ENCODE measurements at places on chromosomes 1 and 21.

DNA sequence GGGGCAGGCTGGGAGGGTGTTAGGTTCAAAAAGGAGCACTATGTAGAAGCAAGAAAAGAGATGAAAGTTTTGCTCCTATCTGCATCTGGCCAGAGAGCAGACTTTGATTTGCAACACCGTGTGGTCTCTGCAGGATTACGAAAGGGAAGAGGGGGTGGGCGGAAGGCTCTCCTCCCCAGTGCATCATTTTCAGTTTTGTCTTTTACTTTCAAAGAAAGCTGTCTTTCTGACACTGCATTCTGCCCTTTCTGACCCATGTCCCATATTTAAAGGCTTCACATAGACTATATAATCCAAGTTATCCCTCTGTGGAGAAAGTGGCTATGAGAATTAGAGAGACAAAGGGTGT is 126.5 kb downstream of the RHOU start:
- no peak for DNase-seq

- no peak for DNase-seq
These were observed 42.4 kb upstream of the C1orf198 start for GRCh38 chr1:230910755-230911117.

GRCh38 chr1:176602388-176603004 is 139.5 kb downstream of the PAPPA2 start:
- DNase-seq, result no peak

DNA sequence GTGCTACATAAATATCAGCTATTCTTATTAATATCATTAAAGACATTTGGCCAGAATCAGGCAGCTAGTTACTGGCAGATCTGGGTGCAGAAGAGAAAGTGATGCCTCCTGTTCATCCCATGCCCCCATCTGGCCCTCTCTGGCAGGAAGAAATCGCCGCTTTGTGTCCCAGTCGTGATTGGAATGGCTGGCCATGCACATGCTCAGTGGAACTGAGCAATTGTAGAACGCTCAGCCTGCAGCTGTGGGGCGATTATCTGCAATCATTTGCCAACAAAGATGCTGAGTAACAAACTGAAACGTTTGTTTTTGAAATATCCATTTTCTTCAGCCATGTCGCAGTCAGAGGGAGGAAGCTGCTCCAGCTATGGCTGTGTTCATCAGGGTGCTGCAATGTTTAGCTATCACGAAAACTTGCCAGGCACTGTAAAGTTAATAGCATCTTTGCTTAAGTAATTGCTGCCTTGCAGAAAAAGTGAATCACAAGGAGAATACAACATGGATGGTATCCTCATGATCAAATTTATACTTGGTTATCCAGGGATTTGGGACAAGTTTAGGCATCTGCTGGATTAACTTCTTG is 36.5 kb downstream of the NGF start:
- DNase-seq, result no peak

DNA sequence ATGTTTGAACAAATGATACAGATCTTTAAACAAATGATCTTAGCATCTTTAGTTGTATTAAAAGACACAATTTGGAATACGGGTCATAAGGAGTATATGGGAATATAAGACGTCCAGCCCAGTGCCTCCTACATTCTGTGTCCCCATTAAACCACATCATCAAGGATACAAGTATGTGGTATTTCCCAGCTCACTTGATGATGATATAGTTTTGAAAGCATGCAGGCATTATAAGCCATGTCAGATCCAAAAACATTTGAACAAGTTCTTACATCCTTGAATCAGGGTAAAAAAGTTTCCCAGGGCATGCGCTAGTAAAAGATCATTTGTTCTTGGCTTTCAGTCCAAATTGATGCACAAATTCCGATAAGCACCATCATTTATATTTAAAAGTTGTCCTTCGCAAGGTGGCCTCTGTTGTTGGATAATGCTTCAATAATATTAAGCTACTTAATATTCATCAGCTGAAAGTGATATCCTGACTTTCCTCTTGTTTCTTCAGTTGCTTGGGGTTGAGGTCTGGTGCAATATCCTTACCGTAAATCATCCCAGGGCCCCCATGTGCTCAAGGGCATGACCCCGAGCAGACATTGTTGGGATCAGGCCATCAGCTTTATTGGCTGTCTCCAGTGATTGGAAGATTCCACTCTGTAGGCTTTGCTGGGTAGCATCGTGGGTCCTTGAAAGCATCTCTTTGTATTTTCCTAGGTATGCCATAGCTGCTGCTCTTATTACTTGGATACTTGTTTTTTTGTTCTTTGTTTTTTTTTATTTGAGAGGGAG is 61.8 kb downstream of the CENPF start:
- no peak for DNase-seq

GRCh38 chr1:63362073-63362472 is 5.4 kb upstream of the ALG6 start:
- no peak for DNase-seq

DNA sequence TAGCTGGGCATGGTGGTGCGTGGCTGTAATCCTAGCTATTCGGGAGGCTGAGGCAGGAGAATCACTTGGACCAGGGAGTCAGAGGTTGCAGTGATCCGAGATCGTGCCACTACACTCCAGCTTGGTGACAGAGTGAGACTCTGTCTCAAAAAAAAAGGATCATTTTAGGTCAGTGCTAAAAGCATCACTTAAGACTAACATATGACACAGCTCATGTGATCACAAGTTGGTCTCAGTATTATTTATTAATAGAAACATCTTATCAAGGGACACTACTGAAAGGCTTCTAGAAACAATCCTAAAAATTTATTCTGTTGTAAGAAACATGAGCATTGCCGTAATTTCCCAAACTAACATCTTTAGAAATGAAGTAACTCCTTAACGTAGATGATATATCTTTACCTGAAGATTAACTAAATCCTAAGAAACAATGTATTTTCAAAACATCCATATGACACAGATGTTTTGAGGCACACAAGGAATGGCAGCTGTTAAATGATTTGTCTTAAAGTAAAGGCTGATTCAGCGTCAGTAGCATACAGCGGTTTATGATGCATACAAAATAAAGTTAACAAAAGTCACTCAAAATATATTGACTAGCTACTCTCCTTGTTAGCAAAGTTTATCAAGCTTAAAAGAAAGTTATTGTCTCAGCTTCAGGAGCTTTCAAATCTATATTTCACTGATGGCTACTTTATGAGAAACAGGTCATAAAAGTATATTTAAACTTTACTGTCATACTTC is 2.6 kb downstream of the NIBAN1 start:
- DNase-seq, result no peak

DNA sequence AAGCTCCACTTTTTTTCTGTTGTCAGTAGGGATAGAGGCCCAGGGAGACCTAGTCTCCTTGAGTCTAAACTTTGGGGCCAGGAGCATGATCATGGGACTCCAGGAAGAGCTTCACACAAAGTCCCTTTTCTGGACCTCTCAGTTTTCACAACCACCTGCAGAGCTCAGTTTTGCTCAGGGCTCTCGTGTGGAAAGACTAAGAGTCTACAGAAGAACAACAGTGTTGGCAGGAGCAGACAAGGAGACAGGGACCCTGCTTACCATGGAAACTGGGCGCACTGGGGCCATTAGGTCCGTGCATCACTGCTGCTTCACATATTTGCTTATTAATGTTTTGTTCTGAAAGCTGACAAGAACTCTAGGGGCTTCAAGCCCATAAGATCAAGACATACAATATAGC is 63.9 kb upstream of the HSD17B7 start:
- DNase-seq, result peak; percentile 4

GRCh38 chr1:209672705-209673630 is 2.2 kb upstream of the G0S2 start:
- DNase-seq, result no peak

DNA sequence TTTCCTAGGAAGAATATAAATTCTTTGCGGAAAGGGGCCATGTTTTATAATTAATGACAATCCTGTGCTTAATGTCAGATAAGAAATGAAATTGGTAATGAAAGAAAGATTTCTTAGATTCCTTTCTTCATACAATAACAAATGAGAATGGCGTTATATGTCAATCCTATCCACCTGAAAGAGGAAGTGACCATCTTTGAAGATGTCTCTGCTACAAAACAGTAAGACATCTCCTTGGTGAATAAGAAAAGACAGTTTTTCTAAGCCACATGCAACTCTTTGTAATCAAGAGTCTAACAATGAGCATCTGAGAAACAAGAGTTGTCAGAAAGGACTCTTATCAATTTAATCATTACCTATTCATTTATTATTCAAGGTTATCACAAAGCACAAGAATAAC is 286.0 kb downstream of the VAV3 start:
- no peak for DNase-seq

- DNase-seq, result peak; percentile 95
These were observed 360 bp upstream of the PRDX6 start for GRCh38 chr1:173476665-173477285.

DNA sequence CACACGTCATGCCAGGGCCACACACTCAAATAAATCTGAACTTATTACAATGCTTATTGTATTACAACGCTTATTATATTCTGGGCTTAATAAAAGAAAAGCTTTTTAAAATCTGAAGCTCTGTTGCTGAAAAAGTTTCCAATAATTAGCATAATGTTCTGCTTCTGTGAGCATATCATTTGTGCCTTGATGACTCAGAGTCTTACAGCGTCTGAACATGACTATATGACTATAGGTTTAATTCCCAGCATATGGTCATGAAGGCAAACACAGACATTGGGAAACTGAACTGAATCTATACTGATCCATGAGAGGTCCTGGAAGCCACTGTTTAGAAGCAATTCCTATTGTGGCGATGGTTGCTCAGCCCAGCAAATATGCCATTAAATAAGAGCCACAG is 66.3 kb downstream of the SIM2 start:
- DNase-seq, result no peak

DNA sequence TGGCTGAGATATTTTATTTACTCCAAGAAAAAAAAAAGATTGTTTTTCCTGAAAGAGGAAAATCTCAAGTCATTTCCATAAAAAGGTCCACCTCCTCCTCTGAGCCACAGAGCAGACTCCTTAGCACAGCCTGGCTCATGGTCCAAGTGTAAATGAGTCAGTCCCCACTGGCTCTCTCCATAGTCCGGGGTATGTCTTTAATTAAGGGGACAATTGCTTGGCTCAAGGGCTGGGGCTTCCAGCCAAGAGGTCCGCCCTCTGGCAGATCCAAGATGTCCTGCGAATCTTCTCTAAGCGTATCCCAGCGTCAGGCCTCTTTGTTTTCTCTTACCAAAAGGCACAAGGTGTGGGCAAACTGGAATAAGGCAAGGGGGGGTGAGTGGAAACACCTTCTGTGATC is 33.3 kb downstream of the FOXD2 start:
- DNase-seq, result no peak

DNA sequence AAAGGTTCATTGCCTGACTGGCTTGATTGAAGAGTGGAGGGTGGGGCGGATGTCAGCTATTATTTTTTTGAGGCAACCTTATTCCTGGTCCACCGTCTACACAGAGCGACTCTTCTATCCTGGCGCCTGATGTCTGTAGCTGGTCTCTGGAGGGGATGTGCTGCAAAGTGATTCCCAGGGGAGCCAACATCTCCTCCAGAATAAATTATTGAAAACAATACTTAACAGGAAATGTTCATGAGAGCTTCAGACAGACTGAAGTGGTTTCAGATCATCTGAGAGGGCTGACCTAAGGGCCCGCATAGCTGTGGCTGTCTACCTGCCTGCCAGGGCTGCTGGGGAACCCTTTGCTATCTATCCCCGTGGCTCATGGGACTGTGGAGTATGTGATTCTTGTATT is 66.7 kb downstream of the TEX35 start:
- no peak for DNase-seq

- no peak for DNase-seq
These were observed 1.6 kb downstream of the ST6GALNAC5 start for GRCh38 chr1:76868916-76869315.

GRCh38 chr1:101153692-101154091 is 83.1 kb upstream of the S1PR1 start:
- no peak for DNase-seq
